Stimulated activated CD8-positive, alpha-beta memory T cell treated with anti-CD3 and anti-CD28 coated beads, Interleukin-12 subunit alpha, Interleukin-12 subunit beta, amount 100 ng/mL, for 4 hours (primary cell): ENCODE measurements at places on chromosomes 5 and 9.

- no peak for DNase-seq
Observed at GRCh38 chr5:174571662-174572397, 152.6 kb upstream of the MSX2 start.

DNA sequence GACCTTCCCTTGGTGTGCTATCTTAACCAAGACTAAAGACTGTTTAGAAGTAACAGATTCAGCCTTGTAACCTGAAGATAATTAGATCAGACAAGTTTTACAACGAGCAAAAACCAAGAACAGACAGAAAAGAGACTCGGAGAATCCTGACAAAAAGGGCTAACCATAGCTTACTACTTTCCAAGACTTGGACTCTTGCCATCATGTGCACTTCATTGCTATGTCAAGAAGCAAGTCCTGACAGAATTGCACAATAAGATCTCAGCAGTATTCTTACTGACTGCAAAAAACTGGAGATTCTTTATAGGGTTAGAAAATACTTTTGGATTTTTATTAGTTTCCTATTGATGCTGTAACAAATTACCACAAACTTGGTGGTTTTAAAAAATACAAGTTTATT, 1539.0 kb upstream of the NUDT12 start:
- DNase-seq, result no peak

DNA sequence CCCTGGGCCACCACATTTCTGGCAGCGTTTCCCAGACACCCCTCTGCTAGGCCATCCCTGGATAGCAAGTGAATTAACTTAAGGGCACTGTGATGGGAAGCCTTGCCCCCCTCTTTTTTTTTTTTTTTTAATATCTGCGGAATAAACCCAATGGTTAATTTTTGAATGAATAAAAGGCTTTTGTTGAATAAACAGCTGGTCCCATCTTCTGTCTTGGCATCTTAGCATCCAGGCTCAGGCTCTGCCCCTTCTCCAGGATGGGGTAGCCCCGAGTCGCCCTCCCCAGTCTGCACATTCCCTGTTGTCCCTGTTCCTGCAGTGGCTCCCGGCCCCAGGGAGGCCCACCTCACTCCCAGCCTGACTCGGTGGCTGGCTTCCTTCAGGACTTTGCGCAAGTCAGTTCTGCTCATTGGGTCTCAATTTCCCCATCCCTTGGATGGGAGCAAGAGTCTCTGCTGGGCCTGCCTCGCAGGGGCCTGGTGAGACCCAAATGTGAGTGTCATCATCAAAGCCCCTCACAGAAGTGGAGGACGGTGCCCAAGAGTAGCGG, 29.0 kb upstream of the HMCN2 start:
- no peak for DNase-seq

- no peak for DNase-seq
Observed at GRCh38 chr5:171970826-171971225, 35.6 kb downstream of the FBXW11 start.

- DNase-seq, result no peak
Observed at GRCh38 chr9:88090151-88090581, 48.1 kb downstream of the SPATA31C2 start.

DNA sequence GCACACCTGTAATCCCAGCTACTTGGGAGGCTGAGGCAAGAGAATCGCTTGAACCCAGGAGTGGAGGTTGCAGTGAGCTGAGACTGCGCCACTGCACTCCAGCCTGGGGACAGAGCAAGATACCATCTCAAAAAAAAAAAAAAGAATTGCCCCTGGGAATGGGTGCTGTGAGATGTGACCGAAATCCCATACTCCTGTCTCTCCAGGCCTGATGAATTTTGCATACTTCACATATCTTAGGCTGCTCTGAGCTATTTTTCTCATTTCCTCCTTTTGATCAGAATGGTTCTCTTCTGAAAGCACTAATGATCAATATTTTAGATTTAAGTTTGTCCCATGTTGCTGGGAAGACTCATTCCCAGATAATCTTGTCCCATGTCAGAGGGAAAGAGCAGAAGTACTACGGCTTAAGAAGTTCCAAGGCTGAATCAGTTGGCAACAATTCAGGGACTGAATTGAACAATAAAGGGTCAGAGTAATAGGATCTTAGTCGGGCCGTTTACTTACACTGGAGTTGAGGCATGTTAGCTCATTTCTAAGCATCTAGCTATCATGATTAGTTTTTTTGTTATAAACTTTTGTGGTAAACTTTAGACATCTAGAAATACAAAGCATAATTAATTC, 44.2 kb upstream of the TENT2 start:
- DNase-seq, result no peak

DNA sequence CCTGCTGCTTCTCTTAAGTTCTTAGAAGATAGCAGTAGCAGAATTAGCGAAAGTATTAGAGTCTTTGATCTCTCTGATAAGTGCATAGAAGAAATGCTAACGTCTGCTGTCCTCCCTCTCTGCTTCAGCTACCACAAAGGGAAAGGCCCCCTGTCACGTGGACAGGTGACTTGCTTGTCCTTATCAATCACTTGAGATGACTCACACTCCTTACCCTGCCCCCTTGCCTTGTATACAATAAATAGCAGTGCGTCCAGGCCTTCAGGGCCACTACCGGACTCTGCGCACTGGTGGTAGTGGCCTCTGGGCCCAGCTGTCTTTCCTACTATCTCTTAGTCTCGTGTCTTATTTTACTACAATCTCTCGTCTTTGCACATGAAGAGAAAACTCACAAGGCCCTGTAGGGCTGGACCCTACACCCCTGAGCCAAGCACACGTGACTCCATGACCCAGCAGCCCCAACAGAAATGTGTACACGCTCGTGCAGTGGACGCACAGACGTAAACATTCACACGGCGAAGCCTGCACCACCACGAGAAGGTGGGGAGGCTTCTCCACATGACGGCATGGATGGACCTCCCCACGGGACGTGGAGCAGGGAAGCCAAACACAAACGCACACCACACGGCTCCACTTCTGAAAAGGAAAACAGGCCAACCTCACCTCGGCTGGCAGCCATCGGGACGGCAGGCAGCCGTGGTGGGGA, 38.3 kb downstream of the PNPLA7 start:
- DNase-seq, result no peak

GRCh38 chr9:118023644-118024043, 319.4 kb downstream of the TLR4 start:
- DNase-seq, result no peak

- DNase-seq, result no peak
Observed at GRCh38 chr9:91803151-91803940, 146.7 kb downstream of the ROR2 start.

- no peak for DNase-seq
Observed at GRCh38 chr5:168972731-168973130, 328.2 kb downstream of the SLIT3 start.

DNA sequence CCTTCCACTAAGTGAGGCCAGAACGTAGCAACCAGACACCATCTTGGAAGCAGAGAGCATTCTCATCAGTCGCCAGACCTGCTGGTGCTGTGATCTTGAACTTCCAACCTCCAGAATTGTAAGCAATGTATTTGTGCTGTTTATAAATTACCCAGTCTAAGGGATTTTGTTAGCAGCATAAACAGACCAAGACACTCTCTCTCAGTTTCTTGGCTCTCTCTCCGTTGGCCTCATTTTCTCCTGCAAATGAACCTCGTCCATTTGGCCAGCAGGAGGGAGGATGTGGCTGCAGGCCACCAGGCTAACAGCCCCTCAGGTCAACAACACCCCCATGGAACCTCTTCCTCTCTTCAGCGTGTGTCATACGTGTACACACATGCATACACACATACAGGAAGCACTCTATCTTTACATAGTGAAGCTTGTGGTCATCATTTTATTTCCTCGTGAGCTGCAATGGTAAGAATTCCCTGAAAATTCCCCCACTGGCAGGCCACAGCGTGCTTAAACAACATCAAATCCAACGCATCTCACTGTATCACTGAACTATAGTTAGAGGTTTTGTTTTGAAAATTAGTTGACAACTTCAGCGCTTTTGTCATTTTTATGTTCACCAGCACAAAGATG, 62.8 kb upstream of the PPP1R26 start:
- DNase-seq, result no peak

- DNase-seq, result no peak
Observed at GRCh38 chr9:34771007-34771406, 61.1 kb upstream of the CCL21 start.

GRCh38 chr9:90441814-90442213, 200.8 kb downstream of the DIRAS2 start:
- no peak for DNase-seq

DNA sequence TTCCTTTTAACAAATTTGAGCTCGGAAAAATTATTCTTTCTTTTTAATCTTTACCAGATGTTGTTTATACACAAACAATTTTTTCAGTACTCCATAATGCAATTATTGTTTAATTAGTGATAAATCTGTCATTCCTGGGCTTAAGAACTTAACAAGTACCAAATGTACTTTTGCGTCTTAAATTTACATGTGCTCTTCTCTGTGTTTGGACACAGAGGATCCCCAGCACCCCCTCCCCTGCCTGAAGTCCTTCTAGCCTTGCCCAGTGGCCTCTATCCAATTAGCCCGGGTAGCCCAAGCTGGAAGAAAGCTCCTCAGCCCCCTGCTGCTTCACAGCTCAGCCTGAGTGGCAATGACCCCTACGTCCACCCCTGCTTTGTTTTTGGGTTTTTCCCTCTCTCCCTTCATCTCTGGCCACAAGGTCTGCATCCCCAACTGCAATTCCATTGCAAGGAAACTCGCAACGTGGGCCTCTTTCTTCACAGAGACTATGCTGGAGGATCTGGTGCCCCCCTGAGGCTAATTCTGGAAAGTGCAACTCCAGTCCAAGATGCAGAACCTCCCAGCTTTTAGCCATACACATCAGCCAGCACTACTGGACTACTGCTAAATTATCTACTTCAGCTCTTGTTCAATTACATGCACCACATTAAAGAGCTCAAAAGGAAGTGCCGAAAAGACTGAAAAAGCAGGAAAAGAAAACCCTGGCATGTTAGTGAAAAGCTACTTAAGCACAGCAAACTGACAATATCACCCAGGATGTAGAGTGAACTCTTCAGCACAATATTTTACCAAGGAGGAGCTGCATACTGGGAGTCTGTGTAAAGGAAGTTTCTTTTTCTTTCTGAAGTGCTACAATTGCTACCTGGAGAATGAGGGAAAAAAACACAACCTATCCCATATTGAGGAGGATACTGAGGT, 186.2 kb downstream of the FANCC start:
- DNase-seq, result no peak

DNA sequence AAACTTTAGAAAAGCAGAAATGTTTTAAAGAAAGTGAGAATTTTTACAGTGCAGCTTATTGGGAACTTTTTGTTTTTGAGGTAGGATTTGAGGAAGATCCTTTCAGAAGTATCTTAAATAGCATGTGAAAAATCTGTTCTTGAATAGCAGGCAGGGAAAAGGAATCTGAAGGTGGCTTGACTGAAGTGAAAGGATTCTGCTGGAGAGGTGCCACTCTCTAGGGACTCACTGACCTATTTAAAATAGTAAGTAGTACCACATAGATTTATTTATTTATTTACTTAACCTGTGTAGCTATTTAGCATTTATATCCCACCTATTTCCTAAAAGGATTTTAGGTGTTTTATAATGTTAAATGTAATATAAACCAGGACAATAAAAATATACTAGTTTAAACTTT, 69.1 kb downstream of the NIPBL start:
- DNase-seq, result no peak

GRCh38 chr5:31193116-31193515, 370 bp upstream of the CDH6 start:
- no peak for DNase-seq

DNA sequence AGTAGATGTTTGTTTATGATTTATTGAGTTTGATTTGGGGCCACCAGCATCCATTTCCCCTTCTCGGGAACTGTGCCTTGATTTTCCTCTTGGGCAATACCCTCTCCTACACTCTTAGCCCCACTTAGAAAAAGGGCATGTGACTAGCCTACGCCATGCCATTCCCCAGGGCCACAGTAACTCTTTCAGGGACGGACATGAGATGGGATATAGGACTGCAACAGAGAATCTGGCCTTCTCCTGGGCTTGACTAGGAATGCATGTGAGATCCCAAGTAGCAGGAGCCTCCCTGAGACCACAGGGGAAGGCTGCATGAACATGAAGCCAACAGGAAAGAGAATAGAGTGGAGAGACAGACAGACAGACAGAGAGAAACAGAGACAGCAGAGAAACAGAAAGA, 30.7 kb upstream of the SPARC start:
- no peak for DNase-seq

DNA sequence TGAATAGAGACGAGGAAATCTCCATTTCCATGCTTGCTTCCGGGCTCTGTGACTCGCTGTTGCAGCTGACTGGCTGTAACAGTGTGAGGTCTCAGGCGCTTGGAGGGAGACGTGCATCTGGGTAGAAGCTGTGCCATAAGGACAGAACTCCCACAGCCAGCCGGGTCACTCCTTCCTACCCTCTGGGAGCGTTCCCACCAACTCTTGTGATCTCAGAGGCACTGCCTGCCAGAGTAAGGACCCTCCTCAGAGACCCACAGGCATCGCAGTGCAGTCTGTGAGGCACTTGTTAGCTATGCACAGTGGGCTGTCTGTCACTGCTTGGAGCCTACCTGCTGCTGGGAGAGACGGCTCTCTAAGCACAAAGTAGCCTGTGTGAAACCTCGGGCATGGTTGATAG, 203.4 kb upstream of the SEMA6A start:
- no peak for DNase-seq

DNA sequence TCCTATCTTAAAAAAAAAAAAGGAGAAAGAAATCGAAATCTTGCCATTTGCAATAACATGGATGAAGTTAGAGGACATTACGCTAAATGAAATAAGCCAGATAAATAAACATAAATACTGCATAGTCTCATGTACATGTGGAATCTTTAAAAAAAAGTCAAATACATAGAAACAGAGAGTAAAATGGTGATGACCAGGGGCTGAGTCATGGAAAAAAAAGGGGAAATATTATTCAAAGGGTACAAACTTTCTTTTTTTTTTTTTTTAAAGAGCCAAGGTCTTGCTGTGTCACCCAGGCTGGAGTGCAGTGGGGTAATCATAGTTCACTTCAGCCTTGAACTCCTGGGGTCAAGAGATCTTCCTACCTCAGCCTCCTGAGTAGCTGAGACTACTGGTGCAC, 310.1 kb downstream of the ZNF608 start:
- DNase-seq, result no peak

DNA sequence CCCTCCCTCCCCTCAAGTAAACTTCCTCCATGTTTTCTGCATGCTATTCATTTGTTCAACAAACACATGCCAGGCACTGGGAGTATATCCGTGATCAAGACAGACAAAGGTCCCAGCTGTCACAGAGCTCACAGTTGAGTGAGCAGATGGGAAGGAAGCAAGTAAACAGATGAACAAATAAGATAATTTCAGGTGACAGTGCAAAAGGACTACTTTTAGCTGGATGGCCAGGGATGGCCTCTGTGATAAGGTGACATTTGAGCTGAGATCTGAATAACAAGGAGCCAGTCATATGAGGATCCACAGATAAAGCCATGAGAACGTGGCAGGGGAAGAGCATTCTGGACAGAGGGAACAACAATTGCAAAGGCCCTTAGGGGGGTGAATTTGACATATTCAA, 121.7 kb upstream of the RAD23B start:
- DNase-seq, result no peak

DNA sequence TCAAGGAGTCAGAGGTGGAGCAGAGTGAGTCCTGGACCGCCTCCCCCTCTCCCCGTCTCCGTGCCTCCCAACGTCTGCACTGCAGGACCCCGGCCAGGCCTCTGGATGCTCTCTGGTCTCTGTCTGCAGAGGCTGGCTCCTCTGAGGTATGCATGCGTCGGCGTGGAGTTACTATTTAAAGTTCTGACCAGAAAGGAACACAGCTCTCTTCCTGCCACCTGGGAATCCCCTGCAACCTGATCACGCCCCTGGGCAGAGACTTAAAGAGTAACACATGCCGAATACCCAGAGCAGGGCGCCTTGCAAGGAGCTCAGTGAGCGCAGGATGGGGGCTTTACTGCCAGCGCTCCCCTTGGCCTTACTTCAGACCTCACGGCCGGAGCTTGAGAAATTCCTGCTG, 16.0 kb downstream of the ANXA6 start:
- no peak for DNase-seq
